ENCODE measurements at places on chromosomes 5 and 9.

GRCh38 chr9:34540827-34541226, 18.0 kb upstream of the ENHO start:
- DNase-seq: no peak

DNA sequence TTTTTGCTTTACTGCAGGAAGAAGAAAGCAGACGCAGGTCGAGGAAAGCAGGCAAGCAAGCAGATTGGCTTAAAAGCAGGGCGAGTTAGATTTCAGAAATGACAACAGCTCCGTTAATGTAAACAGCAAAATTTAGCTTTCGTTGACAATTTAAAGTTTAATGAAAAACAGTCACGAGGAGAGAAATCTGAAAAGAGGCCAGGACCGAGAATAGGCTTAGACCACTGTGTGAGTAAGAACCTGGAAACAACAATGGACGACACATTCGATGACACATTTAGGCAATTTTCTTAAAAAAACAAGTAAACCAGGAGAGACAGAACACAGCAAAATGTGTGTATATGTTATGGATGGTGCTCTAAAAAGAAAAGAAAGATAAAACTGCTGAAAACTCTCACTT, 155.3 kb downstream of the ISOC1 start:
- DNase-seq: no peak

DNA sequence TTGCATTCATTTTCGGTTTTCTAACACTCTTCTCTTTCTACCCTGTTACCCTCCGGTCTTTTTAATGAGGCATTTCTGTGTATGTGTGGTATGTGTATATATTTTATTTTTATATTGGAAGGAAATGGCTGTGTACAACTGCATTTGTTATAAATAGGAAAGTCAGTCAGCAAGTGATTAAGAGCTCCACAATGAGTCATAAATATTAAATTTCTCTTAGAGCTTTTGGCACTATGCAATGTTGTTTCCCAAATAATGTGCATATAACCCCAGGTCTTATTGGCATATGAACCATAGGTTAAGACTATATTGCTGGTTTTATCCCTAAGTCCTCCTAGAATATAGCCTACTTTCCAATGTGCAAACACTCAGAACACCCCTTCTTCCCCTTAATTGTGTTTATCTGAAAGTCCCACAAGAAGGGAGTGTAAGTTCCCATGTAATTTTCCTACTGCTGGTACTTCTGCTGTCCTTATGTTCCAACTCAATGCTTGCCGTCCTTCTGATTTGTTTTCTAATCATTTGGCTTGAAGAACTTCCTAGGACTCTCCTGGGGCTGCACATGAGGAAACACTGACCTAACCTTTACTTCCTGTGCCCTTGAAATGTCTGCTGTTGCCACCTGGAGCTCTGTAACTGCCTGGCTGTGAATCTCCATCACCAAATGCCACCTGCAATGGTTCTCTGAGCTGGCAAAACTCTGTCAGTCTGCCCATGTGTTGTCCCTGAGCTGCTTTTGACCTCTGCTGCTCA, 65.5 kb upstream of the PCSK5 start:
- no peak for DNase-seq

- no peak for DNase-seq
Measured at GRCh38 chr9:138042146-138042545, 164.6 kb downstream of the CACNA1B start.

- no peak for DNase-seq
Measured at GRCh38 chr9:95090871-95091577, 226.5 kb downstream of the FANCC start.

GRCh38 chr5:148452499-148453193, 68.9 kb downstream of the FBXO38 start:
- no peak for DNase-seq

GRCh38 chr5:75214409-75214808, 22.3 kb downstream of the ANKRD31 start:
- DNase-seq: no peak

GRCh38 chr5:89857790-89858189, 551.8 kb downstream of the CETN3 start:
- no peak for DNase-seq

GRCh38 chr5:168984135-168984675, 316.7 kb downstream of the SLIT3 start:
- DNase-seq: no peak

DNA sequence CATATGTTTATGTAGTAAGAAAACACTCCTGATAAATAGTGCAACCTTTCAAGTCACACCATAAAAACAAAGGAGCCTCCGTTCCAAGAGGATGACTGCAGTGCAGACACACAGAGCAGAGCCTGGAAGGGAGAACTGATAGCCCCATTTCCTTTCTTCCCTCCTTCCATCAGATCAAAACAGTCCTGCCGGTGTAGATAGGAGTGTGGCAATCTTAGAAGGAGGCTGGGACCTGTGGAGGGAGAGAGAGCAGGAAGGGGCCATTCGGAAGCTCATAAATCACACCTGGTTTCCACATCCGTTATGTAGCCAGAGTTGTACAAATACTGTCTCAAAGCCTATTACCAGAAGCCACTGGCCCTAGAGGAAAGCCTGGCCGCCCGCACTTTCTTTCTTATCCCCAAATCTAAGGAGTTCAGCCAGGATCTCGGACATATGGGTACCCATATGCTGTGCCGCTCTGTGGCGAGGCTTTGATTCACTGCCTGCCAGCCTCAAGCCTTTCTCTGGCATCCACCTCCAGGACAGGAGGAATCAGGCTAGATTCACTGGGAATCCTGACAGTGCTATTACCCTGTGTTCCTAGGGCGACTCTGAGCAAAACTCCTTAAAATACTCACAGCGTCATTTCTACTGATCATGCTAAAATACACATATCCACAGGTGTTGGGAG, 26.9 kb downstream of the DAP start:
- DNase-seq: no peak

DNA sequence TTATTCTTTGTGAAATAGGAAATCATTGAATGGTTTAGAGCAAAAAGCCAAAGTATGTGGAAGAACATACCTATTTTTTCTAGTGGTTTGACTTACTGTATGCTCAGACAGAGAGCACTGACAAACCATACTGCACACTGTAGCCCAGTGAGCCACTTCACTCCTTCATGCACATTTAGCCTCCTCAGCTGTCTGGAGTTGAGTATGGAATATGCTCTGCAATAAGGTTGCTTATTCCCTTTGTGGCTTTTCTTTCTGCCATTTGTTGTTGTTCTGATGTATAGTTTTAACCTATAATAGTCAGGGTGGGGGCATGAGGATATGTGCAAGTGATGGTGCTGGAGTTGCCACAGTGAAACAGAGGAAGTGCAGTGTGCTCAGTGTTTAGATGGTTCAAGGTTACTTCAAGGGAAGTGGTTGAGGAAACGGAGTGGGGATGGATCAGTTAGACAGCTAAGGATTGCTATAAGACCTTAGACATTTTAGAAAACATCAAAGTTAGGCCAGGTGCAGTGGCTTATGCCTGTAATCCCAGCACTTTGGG, 100.7 kb downstream of the CDC42SE2 start:
- no peak for DNase-seq

DNA sequence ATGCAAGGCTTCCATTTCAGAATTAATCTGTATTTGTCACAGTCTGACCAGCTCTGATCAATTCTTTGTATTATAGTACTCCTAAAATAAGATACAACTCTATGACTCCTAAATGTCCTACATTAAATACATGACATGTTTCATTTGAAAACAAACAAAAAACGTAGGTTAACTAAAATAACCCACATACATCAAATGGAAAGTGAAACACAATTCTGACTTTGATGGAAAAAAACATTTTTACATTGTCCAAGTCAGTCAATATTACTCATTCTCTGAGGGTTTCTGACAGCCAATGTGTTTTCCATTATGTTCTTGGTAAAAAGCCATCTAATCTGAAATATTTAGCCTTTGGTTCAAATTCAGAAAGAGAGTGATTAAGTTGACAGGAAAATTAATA, 8.7 kb downstream of the HMGCS1 start:
- DNase-seq: no peak

DNA sequence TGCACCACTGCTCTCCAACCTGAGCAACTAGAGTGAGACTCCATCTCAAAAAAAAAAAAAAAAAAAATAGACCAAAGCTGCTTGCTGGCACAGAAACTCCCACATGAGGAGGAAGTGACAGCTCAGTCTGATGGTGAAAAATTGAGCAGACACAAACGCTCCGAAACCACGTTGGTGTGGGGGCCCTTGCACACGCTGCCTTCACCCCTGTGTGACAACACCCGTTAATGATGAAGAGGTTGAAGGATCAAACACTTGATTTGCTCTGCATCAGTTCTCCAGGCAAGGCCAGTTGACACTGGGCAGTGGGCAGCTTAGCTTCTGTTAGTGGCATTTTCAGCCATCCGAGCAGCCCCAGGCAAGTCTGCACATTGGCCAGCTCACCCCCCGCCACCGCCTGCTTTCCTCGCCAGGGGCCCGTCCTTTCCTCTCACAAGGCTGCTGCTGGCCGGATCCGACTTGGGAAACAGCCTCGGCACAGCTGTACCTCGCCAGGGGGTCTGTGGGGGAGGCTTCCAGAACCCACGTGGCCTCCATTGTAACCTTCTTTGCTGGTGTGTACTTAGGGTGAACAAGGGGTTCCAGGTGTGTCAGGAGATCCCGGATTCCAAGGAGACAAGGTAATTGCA, 79.8 kb downstream of the COL27A1 start:
- no peak for DNase-seq

DNA sequence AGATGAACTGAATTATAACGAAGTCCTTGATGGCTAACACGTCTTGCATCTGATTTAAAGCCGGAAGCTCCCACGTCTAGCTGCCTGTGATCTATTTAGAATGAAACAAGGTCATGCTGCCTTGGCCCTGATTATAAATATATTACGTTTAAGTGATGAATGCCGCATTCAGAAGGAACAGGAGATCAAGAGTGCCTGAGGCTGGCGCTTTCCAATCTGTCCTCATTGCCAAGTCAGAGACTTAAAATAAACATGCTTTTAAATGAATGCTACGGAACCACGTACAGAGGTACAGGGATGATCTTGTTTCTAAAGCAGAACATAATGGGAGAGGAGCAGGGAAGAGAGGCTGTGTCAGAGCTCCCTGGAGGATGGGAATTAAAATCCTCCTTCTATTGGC, 292.8 kb downstream of the TLE1 start:
- DNase-seq: no peak

DNA sequence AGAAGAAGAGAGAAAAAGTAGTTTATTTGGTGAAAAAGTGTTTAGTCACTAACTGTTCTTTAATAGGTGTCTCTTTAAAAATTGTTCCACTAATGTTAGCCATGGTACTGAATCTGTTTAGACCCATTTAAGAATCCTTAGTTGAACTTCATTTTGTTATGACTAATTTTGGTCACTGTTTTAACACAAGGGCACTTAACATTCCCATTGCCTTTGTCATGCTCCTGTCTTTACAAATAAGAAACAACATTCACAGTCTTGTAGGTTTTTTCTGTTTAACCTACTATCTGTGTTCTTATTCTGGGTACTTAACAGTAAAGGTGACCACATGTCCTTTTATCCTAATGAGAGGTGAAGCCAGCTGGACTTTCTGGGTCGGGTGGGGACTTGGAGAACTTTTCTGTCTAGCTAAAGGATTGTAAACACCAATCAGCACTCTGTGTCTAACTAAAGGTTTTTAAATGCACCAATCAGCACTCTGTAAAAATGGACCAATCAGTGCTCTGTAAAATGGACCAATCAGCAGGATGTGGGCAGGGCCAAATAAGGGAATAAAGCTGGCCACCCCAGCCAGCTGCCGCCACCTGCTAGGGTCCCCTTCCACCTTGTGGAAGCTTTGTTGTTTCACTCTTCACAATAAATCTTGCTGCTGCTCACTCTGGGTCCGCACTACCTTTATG, 116.7 kb downstream of the WDR70 start:
- no peak for DNase-seq

GRCh38 chr9:104747245-104747564, 278 bp upstream of the NIPSNAP3A start:
- no peak for DNase-seq

DNA sequence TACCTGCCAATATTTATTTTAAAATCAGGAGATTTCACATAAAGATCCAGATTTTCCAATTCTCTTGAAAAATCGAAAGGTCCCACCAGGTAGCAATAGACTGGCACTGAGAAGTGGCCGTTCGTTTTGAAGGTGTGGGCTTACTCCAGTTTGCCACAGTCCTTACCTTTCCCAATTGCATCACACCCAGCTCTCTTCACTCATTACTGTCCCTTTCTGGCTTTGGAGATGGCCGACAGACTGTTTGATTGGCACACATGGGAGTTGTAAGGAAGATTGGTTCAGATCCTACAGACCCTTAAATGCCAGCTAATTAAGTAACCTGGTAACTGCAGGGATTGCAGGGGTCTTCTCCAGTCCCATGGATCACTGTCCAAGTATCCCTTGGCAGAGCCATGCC, 68.7 kb upstream of the LARP1 start:
- no peak for DNase-seq

DNA sequence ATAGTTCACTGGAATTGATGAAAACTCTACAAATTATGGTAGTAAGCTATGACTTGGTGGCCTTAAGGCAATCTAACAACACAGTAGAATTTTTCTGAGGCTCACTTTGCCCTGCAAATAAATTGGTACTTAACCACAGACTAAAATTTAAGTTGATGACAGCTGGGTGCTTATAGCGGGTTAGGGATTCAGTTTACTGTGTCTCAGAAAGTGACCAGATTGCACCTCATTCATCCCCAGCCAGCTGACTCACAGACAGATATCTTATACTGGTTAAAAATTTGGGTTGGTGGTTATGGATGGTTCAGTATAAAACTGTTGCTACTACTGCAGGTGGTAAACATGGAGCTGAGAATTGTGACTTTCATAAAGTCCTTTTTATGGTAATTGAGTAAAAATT, 2.8 kb downstream of the CKS2 start:
- DNase-seq: no peak

GRCh38 chr5:81848362-81848880, 97.5 kb upstream of the SSBP2 start:
- no peak for DNase-seq
